Endothelial cell of coronary artery (primary cell): ENCODE measurements at places on chromosomes 2 and 18. TPM values are rescaled to one million over a fixed set of nuclear protein-coding genes. Genes with fewer than 3 reads are reported as not detected.

Gene ENOSF1
- total RNA-seq: 19.0 and 30.8 TPM in 2 replicates

Gene CDK15
- not detected in 2 replicates for total RNA-seq

Gene ERLEC1
- total RNA-seq: 34.9 and 61.8 TPM in 2 replicates

Gene SAG
- total RNA-seq: not detected in 2 replicates

Gene TPGS2
- 110 and 111 TPM in 2 replicates for total RNA-seq

Gene OBSL1
- 16.5 and 22.0 TPM in 2 replicates for total RNA-seq

Gene ASXL3
- total RNA-seq: 0.18 TPM in 1 of 2 replicates, not detected in the other

Gene HNMT
- total RNA-seq: 1.7 and 7.0 TPM in 2 replicates

Gene AOX1
- 3.9 and 14.3 TPM in 2 replicates for total RNA-seq

Gene ACADL
- total RNA-seq: not detected in 2 replicates

Gene C2orf78
- not detected in 2 replicates for total RNA-seq

Gene DSG4
- not detected in 2 replicates for total RNA-seq

Gene CNGA3
- not detected in 2 replicates for total RNA-seq

Gene TLX2
- not detected in 2 replicates for total RNA-seq

Gene SKOR2
- not detected in 2 replicates for total RNA-seq

Gene ARHGEF4
- 0.09 and 0.85 TPM in 2 replicates for total RNA-seq

Gene GAD1
- total RNA-seq: 0.18 and 0.38 TPM in 2 replicates

Gene TRIM43
- total RNA-seq: not detected in 2 replicates

Gene DYSF
- 87.3 and 142 TPM in 2 replicates for total RNA-seq

Gene C1GALT1C1L
- 0.09 TPM in 2 replicates for total RNA-seq
